D721Med (cell line): ENCODE measurements at places on chromosomes 5 and 9.

DNA sequence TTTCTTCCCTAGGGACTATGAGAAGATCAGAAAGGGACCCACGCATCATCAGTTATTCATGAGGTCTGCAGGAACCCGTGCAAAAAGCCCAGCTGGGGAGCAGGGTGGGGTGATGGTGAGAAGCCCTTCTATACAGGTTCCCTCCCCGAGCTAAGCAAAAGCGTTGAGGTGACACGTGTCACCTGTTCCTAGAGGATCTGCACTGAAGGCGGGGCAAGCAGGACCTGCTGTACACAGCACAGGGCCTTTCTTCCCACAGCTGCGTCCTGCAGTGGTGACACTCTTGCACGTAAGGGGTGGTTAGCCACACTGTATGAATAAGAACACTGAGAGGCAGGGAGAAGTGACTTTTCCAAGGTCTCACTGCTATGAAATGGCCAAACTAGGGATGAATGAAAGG is 37.2 kb upstream of the SH3PXD2B start:
- no peak for DNase-seq

DNA sequence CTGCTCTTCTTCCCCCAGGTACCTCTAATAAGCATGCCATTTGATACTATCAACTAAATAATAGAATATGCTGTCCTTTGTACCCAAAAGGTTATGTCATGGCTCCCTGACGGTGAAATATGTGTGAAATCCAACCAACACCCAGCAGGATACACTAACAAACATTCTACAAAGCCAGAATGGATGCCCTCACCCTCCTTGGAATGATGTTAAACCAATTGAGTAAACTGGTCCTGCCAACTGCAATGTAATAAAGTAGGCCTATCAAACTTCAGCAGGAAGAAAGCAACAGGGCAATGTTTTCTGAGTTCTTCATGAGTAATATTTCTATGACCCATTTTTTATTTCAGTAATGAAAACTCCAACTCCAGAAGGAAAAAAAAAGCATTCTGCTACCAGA is 24.9 kb downstream of the RGMB start:
- DNase-seq: no peak

DNA sequence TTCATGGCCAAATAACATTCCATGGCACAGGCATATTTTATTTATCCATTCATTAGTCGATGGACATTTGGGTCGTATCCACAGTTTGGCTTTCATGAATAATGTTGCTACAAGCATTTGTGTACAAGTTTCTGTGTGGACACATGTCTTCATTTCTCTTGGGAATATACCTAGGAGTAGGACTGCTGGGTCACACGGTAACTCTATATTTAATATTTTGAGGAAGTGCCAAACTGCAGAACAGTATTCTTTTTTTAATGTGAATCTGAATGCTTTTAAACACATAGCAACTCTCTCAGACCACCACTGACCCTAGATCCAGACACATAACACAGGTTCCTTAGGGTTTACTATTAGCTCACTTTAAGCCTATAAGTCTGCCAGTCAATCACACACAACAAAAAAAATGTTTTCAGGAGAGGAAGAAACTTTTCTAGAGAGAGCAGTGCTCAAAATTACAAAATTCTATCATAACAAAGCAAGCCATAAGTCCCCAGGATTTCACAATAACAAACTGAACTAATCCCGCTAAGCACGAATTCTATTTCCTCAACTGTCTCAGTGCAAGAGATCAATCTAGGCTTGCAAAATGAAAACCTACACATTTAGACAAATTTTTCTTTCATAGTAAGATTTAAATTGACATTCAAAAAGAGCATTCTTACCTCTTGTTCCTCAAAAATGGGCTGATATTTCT is 41.8 kb upstream of the GABBR2 start:
- DNase-seq: no peak

GRCh38 chr9:93958121-93958818 is 3.1 kb upstream of the BARX1 start:
- no peak for DNase-seq

- DNase-seq: no peak
Measured at GRCh38 chr9:131397100-131397790, 3.4 kb downstream of the PRRC2B start.

- no peak for DNase-seq
Measured at GRCh38 chr5:58886315-58887207, 303.7 kb downstream of the RAB3C start.

DNA sequence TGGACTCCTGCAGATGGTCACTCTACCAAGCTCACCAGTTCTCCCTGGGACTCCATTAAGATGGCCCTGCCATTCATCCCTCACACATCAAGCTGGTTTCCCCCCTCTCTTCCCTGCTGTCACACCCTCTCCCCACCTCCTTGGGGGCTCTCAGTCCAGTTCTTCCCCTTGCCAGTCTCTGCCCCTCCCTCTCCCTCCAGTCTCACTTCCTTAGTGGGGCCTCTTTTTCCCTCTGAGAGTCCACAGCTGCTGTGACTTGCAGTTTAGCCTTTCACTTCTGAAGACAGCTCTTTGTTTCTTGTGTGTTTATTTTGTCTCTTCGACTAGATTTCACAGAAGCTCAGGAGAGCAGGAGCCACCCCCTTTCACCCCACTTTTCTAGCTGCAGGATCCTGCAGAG is 10.5 kb downstream of the DOCK2 start:
- no peak for DNase-seq

- DNase-seq: no peak
Measured at GRCh38 chr5:106311230-106311915, 1359.4 kb downstream of the EFNA5 start.

DNA sequence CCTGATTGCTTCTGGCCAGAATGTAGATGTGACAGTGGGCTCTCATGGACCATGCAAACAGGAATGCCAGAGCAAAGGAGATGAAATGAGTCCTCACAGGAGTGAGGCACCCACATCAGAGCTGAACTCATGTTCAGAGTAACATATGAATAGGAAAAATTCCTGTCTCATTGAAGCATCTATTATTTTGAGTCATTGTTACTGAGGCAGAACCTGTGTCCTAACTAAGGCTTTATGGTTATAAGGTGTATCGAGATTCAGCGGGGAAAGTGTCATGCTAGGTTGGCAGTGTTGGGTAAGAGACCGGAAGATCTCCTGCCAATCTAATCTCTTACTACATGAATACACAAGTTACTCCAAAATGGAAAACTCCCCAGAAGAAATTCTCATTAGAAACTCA is 304.1 kb downstream of the TRPM3 start:
- DNase-seq: no peak

- no peak for DNase-seq
Measured at GRCh38 chr5:73529081-73529480, 30.8 kb downstream of the BTF3 start.

- DNase-seq: no peak
Measured at GRCh38 chr9:127714020-127714750, 1.3 kb downstream of the PTRH1 start.

GRCh38 chr9:126393876-126394275 is 67.2 kb downstream of the MVB12B start:
- DNase-seq: no peak

- DNase-seq: no peak
Measured at GRCh38 chr5:172243302-172243701, 40.3 kb downstream of the UBTD2 start.

DNA sequence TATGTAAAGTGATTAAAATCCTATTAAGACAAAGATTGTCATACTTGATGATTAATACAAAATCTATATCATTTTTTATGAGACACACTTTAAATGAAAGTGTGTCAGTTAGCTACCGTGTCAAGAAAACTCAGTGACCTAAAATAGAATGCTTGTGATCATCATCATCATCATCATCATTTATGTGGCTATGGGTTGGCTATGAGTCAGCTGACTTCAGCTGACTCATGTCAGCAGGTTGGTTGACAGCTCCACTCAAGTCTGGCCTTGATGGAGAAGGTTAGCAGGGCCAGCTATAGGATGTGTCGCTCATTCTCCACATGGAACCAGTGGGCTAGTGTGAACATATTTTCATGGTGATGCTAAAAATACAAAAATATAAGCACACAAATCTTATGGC is 43.8 kb upstream of the ZNF300 start:
- DNase-seq: no peak

GRCh38 chr9:21967169-21967568 is 27.0 kb downstream of the CDKN2A start:
- DNase-seq: no peak

- no peak for DNase-seq
Measured at GRCh38 chr9:111728617-111729366, 65.9 kb downstream of the SHOC1 start.

DNA sequence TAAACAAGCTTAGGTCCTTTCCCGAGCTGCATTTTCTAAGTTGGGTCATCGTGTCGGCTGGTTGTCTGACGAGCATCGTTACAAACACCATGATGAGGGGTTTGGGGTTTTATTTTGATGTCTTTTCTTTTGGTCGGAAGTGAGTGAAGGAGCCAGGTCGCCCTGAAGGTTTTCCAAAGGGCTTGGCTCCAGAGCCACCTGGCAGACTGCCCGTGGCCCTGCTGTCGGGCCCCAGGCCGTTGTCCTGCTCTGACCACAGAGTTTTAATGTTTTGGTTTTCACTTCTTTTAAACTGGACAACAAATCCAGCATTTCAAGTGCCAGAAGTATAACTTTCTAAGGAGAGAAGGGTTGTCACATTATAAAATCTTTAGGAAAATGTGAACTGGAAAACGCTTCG is 42.3 kb downstream of the TENT4A start:
- no peak for DNase-seq

- no peak for DNase-seq
Measured at GRCh38 chr9:2192356-2192979, 177.3 kb downstream of the SMARCA2 start.

GRCh38 chr9:134565316-134565915 is 76.2 kb upstream of the COL5A1 start:
- no peak for DNase-seq

DNA sequence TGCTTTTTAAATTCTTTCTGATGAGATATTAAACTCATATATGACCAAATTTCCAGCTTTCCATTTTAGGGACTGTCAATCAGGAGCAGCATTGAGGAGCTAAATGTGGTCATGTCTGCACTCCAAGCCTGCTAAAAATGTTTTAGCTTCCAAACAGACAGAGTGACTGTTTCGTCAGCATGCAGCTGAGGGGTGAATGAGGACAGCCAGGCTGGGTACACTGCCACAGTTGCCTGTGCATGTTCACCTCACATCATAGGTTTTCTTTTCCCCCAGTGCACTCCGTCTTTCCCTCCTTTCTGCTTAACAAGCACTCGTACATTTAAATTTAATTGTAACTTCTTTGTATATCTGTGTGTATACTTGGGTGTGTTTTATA is 138.1 kb downstream of the ARRDC3 start:
- no peak for DNase-seq

- peak; percentile 92 for DNase-seq
Measured at GRCh38 chr9:128034821-128035652, 32.1 kb downstream of the NAIF1 start.

GRCh38 chr9:129697656-129698253 is 32.3 kb downstream of the PRRX2 start:
- DNase-seq: no peak

GRCh38 chr5:16963821-16964220 is 27.7 kb upstream of the MYO10 start:
- DNase-seq: no peak

GRCh38 chr5:74034733-74035132 is 408.7 kb downstream of the ARHGEF28 start:
- no peak for DNase-seq

GRCh38 chr5:137254119-137255090 is 244.7 kb downstream of the SPOCK1 start:
- DNase-seq: no peak

- DNase-seq: no peak
Measured at GRCh38 chr5:88722546-88723073, 160.4 kb downstream of the MEF2C start.
